ENCODE measurements at places on chromosomes 12 and 14.

DNA sequence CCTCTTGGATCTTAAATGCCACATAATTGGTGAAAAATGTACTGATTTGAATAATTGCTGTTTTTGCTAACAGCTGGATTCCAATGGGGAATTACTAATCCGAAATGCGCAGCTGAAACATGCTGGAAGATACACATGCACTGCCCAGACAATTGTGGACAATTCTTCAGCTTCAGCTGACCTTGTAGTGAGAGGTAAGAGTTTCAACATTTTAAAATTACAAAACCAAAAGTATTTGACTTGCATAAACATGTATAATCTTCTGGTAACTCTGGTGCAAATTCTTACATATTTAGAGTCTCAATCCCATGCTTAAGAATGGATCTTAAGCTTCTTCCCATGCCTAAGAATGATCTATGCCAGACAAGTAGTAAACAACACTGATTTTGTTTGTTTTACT lies 229.1 kb upstream of the PDZRN4 start:
- DNase-seq: no peak

DNA sequence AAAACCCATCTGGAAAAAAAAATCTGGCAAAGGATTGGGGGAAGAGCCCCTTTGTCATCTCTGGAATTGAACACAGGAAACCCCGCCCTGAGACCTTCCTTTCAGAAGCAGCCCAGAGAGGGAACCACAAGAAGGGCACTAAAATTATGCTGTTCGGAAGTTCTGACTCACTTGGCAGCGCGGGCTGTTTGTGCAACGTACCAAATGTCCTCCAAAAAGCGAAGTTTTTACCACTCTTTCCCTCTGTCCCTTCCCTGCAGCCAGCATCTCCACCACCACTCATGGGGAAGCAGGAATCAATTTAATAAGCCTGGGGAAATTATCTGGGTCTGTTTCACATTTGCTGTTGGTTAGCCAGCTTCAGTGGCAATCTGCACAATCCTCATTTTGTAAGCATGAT lies 3.2 kb upstream of the SYNE3 start:
- peak; percentile 85 for DNase-seq

- no peak for DNase-seq
Observed at GRCh38 chr14:71408362-71409030, 501.2 kb downstream of the PCNX1 start.

- DNase-seq: no peak
Observed at GRCh38 chr12:63149909-63150712, 890 bp downstream of the AVPR1A start.

- no peak for DNase-seq
Observed at GRCh38 chr12:19847294-19848059, 408.2 kb downstream of the AEBP2 start.

- DNase-seq: no peak
Observed at GRCh38 chr12:1527789-1528188, 66.6 kb downstream of the FBXL14 start.

- DNase-seq: no peak
Observed at GRCh38 chr12:94862421-94862820, 141.1 kb downstream of the NDUFA12 start.

DNA sequence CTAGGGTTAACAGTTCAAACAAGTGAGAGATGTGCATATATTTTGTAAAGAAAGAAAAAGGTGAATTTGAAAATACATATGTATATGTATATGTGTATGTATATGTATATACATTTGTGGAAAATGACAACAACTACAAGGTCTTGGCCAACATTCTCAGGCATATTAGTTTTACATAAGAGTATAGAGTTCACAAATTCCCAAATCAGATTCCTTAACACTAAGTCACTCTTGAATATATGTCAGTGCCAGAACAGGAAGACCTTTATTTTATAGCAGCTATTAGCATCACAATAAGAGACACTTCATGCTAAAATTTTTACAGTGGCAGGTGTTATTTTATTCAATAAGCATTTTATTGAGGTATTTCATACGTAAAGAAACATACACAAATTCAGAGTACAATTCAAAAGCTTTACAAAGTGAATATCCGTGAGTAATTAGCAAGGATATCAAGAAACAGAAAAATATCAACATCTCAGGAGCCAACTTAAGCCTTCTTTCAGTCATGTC lies 179.7 kb downstream of the SLC6A15 start:
- DNase-seq: no peak

- no peak for DNase-seq
Observed at GRCh38 chr12:97493731-97494130, 31.1 kb downstream of the RMST start.

DNA sequence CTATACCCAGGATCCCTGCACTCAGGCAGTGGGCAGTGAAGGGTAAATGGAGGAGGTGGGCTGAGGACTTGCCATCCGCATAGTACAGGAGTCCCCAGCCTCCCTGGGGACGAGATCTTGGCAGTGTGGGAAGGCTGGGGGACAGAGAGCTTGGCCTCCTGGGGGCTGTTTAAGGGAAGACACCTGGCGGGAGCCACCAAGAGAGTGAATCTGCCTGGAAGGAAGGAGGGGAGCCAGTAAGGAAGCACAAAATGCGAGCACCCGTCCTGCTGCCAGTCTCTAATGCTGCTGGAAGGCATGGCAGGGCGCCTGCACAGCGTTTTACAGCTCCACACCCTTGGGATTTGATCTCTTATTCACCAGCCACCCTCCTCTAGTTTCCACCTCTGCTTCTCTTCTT lies 7.4 kb upstream of the KRT2 start:
- no peak for DNase-seq

DNA sequence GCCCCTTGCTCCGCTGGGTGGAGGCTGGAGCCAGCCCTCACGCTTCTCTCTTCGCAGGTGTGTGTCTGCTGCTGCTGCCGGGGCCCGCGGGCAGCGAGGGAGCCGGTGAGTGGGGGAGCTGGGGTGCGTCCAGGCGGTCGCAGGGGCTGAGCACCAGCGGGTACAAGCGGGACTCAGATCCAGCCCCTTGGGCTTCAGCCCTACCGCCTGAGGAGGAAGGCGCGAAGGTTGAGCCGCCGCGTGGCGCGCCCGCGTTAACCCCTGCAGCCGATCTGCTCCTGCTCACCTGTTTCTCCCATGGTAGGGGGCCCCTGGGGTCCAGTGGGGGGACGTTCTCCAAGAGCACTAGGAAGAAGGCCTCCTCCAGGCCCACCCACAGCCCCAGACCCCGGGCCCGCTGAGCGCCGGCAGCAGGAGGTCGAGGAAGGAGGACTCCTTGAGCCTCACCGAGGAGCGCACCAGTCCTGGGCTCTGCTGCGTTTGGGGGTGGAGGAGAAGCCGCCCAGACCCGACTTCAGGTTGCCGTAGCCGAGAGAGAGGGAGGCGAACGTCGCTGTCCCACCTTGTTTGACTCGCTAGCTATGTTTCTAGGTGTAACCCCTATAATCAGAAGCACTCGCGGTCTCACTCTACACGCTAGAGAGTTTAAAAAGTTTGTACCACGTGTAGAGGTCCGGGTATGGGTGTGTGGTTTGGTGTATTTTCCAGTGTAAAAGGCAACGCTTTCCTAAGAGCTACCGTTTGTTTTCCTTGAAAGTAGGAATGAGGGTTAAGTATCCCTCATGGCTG lies 834 bp downstream of the COCH start:
- DNase-seq: no peak

- no peak for DNase-seq
Observed at GRCh38 chr12:106019144-106019543, 119.6 kb downstream of the NUAK1 start.

DNA sequence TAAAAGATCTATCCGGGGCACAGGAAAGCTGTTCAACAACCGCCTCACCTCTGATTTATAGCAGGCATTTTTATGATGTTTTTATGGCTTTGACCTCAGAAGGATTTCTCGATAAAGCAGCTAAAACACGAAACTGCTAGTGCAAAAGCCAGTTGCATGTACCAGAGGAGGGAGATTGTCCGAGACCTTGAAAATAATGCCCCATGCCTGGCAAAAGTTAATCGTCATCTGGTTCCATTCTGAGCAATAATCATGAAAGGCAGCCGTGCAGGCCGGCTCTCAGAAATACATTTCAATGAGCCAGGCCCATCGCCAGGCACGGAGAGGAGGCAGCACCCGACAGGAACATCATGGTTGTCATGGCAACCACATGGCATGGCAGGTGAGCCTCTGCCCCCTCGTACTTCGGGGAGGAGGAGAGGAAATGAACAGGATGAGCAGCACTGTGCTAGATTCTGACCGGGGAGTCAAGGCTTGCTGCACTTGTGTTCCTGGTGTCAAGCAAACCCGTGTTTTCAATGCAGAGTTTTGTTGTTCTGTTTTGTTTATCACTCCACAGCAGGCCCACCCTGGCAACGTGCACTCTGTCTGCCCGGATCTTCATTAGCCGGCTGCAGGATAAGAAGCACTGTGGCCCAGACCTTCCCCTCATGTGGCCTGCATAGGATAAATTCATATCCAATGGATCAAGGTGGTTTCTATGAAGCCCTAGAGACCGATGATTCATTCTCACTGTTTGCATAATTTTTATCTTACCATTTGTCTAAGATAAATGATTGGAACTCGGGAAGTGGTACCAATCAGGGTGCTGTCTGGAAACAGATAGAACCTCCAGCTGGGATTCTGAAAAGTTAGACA lies 160.2 kb downstream of the RIMBP2 start:
- DNase-seq: no peak

DNA sequence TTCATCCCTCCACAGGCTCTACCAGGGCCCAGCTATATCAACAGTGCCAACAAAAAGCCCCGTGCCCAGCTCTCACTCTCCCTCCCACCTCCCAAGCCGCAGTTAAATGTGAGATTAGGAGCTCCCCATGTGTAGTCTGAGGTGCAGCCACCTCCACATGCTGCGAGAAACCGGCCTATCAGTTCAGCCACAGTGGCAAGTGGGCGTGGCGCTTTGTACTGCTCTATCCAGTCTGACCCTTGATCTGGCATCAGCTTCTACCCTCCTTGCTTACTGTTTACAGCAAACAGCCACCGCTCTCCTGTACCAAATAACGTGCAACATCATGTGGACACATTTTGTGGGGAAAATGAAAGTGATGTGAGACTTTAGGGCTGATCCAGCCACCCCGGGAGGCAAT lies 1.7 kb downstream of the PLEK2 start:
- DNase-seq: no peak

DNA sequence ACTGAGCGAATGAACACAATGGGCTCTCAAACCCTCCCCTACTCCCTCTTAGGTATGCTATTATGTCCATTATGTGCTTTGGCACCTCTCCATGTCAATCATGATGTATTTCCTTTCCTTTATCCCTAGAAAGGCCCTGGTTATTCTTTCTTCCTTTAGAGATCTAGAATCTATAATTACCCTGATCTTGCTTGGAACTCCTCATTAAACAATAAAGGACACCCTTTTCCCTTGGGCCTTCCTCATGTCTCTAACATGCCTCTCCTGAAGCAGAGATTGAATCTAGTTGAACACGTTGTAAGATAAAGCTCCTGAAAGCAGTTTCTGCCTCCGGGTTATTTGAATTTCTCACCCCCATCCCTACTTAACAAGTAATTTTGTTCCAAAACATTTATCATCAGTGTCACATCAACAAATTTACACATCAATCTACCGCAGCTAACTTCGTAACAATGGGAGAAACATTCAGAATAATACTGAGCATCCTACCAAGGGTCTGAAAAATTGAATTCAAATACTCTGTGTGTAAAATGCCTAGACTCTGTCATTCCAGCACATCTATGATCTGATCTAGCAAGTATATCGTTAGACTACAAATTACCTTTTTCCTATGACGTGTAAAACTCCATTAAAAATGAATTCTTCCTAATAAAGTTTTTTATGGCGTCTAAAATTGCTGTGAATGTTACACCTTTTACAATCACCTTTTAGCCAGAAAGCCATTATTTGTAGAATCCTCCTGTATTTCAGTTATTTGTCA lies 5.4 kb downstream of the USP44 start:
- DNase-seq: no peak

- DNase-seq: no peak
Observed at GRCh38 chr12:129337413-129337812, 484.1 kb downstream of the GLT1D1 start.

GRCh38 chr12:5072311-5072710 lies 28.6 kb downstream of the KCNA5 start:
- DNase-seq: no peak

DNA sequence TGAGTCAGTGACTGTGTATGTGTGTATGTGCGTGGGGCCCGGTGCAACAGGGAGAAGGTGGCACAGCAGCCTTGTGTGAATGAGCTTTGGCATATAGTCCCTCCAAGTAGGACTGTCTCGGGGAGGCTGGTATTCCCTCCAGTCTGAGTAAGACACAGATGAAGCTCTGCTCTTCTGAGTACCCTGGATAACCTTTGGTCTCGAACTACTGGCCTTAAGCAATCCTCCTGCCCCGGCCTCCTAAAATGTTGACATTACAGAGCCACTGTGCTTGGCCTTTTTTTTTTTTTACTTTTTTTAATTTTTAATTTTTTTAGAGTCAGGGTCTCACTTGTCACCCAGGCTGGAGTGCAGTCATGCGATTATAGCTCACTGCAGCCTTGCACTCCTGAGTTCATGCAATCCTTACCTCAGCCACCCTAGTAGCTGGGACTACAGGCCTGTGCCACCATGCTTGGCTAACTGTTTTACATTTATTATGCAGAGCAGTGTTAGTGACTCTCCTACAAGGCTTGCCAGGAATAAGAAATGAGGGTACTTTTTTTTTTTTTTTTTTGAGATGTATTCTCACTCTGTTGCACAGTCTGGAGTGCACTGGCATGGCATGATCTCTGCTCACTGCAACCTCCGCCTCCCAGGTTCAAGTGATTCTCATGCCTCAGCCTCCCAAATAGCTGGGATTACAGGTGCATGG lies 9.4 kb upstream of the DAZAP2 start:
- no peak for DNase-seq

- DNase-seq: no peak
Observed at GRCh38 chr14:55152052-55152753, 23.2 kb downstream of the LGALS3 start.

DNA sequence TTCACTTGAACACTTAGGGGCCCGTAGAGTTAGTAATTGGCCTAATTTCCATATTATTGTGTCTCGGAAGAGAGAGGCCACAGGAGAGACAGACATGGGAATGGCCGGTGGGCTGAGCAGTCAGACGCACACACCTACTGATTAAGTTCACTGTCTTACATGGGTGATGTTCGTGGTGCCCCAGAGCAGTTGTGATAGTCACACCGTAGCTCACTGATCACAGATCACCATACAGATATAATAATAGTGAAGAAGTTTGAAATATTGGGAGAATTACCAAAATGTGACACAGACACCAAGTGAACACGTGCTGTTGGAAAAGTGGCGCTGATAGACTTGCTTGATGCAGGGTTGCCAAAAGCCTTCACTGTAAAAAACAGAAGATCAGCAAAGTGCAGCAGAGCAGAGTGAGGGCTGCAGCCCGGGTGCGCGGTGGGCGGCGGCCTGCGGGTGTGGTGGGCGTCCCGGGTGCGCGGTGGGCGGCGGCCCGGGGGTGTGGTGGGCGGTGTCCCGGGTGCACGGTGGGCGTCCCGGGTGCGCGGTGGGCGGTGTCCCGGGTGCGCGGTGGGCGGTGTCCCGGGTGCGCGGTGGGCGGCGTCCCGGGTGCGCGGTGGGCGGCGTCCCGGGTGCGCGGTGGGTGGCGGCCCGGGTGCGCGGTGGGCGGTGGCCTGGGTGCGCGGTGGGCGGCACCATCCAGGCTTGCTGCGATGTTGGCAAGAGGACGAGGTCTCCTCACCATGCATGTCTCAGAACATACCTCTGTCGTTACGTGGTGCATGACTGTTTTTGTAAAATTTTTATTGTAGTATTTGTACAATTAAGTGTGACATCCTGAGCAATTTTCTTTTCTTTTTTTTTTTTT lies 34.3 kb upstream of the TEX22 start:
- DNase-seq: peak; percentile 36

All from fibroblast of the conjunctiva (primary cell).